ENCODE measurements at places on chromosomes 3 and 15.

- no peak for DNase-seq
Observed at GRCh38 chr15:49674370-49674769, 53.5 kb downstream of the DTWD1 start.

DNA sequence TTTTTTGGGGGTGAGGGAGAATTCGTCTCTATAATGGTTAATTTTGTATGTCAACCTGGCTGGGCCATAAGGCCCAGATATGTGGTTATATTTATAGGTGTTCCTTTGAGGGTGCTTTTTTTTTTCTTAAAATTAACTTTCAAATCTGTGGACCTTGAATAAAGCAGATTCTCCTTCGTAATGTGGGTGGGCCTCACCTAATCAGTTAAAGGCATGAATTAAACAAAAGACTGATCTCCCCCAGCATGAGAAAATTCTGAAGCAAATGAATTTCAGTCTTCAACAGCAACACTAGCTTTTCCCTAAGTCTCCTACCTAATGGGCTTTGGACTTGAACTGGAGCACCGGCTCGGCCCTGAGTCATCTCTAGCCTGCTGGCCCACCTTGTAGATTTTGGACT lies 77.4 kb downstream of the GMNC start:
- DNase-seq: no peak

GRCh38 chr3:57654267-57654666 lies 38.6 kb downstream of the DENND6A start:
- no peak for DNase-seq

DNA sequence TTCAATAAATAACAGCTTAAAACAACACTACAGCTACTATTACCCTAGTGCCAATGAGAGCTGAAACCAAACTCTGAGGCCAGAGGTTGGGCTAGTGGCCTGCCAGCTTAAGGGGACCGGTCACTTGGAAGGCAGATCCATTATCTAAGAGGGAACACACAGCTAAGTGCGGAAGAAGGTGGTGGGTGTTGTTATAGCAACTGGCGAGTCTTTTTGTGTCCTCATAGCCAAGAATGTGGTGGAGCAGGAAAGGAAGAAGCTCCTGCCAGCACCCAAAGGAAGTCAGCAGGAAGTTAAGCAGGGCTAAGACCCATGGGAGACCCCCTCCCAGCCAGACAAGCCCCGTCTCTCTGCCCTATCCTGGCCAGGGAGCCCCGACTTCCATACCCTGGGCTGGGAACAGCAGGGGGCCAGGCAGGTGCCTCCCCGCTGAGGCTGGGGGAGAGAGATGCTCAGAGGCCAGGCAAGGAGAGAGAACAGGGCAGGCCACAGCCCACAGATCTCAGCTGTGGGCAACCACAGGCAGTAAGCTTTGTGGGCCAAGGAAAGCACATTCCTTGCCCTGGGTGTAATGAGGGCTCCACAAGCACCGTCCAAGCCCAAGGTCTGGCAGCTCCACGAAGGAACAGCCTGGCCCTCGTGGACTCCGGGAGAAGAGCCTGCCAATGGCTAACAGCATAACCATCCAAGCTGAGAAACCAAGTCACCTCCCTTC lies 34.0 kb upstream of the HRH1 start:
- DNase-seq: peak; percentile 39

- no peak for DNase-seq
Observed at GRCh38 chr3:171749124-171749523, 61.2 kb downstream of the PLD1 start.

DNA sequence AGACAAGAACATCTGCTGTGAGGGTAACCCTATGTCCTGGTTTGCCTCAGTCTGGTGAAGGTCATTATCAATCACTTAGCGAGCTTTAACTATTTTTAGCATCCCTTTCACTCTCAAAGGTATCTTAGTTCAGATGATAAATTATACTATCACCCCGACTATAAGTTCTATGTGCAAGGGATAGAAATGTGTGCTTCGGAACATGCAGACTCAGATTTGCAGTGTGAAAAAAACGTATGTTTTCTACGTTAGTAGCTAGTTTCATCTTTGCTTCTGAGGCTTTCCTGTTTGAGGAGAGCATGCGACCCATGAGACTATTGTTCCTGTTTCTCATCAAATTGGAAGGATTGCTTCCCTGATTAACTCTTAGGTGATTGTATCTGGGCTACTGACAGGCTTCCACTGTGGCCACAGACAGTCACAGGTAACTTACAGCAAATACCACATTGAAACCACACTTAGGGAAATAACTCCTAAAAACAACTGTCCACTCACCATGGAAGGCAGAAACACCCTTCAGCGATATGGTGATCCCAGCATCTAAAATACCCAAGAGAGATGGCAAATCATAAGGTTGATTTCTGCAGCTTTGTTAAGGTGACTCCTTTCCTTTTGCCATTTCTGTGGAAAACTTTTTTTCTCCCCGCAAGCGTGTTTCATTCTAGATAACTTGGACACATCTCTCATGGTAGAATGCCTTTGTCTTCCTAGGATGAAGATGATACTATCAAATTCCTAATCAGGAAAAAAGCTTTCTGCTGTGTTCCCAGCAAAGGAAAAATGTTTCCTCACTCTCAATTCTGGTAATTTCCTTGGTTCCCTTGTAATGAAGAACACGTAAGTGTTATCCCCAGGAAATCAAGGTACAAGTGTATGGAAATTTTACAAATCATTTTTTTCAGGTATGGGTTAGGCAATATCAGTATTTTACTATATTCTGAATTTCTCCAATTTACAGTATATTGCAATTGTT lies 5.2 kb downstream of the GCSAM start:
- no peak for DNase-seq

DNA sequence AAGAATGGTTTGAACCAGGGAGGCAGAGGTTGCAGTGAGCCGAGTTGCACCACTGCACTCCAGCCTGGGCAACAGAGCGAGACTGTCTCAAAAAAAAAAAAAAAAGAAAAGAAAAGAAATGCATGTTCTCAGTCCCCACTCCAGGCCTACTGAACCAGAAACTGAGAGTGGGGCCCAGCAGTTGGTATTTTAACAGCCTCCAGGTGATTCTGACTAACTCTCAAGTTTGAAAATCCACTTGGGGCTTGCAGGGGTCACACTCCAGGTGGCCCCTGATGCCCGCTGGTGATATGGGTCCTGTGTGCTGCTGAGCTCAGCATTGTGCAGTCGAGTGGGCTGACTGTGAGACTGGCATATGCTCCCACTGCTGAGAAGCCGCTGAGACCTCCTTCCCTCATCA lies 133.7 kb upstream of the C2CD4B start:
- DNase-seq: no peak

GRCh38 chr15:58538901-58539300 lies 107.1 kb downstream of the LIPC start:
- DNase-seq: no peak

DNA sequence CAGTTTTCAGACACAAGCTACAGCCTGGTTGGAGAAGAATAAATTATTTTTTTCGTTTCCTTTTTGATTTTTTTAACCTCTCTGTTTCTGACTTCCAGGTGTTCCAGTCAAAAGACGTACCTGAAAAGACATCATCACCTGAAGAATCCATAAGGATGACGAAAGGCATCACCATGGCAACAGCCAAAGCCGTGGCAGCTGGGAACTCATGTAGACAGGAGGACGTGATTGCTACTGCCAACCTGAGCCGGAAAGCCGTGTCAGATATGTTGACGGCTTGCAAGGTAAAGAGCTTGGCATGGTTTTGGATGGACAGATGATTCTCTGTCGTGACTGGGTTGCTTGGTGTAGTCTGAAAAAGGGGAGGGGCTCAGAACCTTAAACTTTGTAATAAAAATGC lies 237.0 kb upstream of the TPM1 start:
- no peak for DNase-seq

- no peak for DNase-seq
Observed at GRCh38 chr15:77592758-77593157, 40.0 kb downstream of the LINGO1 start.

DNA sequence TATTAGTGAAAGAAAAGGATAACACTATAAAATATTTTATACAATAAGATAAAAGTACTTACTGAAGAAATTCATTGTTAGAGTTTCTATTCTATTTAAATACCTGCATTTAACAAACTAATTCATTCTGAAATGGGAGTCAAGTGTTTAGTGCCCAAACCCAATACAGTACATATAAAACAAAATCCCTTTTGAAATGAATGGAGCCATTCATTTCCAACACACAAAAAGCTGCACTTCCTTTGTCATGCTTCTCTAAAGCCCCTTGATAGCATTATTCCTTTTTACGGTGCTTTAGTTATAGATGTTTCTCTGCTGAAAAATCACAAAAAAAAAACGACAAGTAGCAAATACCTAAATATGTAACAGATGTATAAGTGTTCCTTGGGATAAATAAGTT lies 596.3 kb downstream of the ZIC1 start:
- DNase-seq: no peak

- no peak for DNase-seq
Observed at GRCh38 chr3:45575386-45575923, 19.1 kb upstream of the LIMD1 start.

DNA sequence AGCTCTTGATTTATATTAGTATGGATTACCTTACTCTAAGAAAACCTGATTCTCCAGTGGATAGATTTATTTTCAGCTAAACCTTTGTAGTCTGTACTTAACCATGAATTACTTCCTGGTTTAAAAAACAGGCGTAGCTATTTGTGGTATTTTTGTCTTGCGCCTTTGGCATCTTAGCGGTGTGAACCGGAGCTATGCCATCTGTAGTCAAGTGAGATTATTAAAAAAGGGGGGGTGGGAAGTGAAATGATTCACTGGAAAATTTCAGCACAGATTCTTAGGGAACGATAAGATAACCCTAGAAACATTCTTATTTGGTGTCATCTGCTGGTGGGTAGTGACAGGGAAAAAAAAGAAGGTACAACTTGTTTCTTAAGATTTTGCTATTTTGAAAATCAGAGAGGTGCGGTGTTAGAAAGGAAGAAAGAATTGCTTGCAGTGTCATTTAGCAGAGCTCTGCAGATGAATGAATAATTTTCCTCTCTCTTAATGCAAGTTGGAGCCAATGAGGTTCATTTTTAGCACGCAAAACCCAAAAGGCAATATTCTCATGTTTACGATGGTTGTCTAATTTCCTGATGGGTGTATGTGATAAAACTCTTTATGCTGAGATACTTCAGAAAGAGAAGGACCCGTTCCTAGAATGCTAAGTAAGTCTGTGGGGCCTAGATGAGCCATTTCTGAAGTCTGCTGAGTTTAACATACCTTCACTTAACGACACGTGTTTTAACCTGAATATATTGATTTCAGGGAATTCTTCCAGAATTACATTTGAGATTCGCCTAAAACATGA lies 44.0 kb downstream of the PSMD6 start:
- no peak for DNase-seq

- no peak for DNase-seq
Observed at GRCh38 chr3:2810723-2811122, 299.5 kb downstream of the IL5RA start.

DNA sequence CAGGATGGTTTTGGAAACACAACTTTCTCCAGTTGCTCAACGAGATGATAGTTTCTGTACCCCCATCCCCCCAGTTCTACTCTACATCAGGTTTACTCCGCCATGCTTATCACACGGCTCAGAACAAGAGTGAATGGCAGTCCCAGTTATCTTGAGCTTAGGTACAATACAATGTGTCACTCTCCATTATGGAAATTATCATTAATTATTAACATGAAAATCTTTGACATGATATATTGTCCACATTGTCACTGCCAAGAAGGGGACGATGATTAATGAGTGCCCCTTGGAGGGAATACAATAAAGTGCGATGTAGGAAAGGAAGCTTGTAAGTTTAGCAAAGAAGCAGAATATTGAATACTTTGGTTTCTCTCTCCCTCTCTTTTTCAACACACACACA lies 252.6 kb upstream of the CFAP20DC start:
- no peak for DNase-seq

GRCh38 chr15:71198846-71199245 lies 83.6 kb downstream of the THSD4 start:
- no peak for DNase-seq

- DNase-seq: no peak
Observed at GRCh38 chr3:28125342-28125741, 116.1 kb upstream of the CMC1 start.

DNA sequence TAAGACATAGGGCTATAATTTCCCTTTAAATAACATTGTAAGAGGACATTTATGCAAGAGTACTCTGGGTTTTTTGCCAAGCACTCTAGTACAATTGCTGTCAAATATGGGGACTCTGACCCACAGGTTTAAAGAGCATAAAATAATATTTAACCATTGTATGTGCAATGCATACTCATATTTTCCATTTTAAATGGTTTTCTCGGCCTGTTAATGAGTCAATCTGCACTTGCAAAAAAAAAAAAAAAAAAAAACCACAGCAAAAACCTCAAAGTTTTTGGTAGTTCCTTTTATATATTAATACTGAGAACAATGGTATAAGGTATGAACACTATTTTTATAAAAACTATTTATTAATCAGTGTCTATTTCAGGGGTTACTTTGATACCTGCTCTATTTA lies 304.0 kb upstream of the CBLB start:
- DNase-seq: no peak

DNA sequence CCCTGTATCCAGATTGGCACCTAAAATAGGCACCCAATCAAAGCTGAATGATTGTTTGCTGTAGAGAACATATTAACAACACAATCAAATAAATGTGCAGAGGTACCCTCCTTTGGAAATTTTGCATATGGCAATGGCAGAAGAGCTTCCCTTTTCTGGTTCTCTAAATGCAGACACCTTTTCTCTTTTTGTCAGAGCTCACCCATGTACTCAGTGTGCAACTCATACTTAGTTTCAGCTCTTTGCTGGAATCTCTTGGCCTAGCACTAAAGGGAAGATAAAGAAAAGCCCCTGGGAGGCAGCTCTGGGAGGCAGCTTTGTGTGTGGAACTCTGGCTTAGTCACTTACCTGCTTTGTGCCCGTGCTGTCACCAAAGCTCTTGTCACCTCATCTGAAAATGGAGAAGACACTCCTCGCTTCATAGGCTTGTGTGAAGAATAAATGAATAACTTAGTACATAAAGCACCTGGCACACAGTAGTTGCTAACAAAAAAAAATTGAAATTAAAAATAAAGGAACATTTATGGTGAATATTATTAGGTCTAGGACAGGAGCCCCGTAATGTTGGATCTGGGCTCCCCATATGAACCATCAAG lies 28.8 kb downstream of the ST6GAL1 start:
- no peak for DNase-seq

GRCh38 chr3:172257648-172258400 lies 190.4 kb downstream of the GHSR start:
- no peak for DNase-seq

GRCh38 chr3:42712344-42712648 lies 9.7 kb upstream of the HHATL start:
- no peak for DNase-seq

GRCh38 chr3:87145553-87145952 lies 81.6 kb upstream of the CHMP2B start:
- no peak for DNase-seq

DNA sequence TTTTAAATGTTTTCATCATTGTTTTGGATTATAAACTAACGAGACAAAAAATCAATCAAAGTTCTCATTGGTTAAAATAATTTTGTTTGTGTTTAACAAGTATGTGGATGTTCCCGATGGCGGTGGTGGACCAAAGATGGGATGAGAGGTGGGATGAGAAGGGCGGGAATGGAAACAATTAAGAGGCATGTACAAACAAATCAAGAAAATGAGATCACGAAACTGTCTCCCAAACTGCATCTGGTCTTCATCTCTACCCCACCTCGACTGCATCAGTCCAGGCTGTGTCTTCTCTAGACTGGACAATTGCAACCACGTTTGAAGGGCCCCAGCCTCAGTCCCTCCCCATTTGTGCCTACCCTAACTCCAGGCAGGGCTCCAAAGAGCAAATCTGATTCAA lies 56.1 kb downstream of the SLC12A8 start:
- DNase-seq: no peak
